Hair follicular keratinocyte (primary cell): ENCODE measurements at places on chromosomes 13 and 19. TPM values are rescaled to one million over a fixed set of nuclear protein-coding genes. Genes with fewer than 3 reads are reported as not detected.

The SMIM24 gene
- total RNA-seq = not detected in 2 replicates

The RGCC gene
- total RNA-seq = 5.9 and 11.2 TPM in 2 replicates

The EDNRB gene
- total RNA-seq = not detected in 2 replicates

The IGLON5 gene
- not detected in 2 replicates for total RNA-seq

The ICAM4 gene
- 0.08 and 0.15 TPM in 2 replicates for total RNA-seq

The IZUMO2 gene
- not detected in 2 replicates for total RNA-seq

The SIGLEC8 gene
- not detected in 2 replicates for total RNA-seq
